ENCODE measurements at places on chromosomes 4 and X. TPM values are rescaled to one million over a fixed set of nuclear protein-coding genes. Genes with fewer than 3 reads are reported as not detected.
A peak's percentile ranks its signal among the peaks of the same experiment; 100 is the strongest.

DNA sequence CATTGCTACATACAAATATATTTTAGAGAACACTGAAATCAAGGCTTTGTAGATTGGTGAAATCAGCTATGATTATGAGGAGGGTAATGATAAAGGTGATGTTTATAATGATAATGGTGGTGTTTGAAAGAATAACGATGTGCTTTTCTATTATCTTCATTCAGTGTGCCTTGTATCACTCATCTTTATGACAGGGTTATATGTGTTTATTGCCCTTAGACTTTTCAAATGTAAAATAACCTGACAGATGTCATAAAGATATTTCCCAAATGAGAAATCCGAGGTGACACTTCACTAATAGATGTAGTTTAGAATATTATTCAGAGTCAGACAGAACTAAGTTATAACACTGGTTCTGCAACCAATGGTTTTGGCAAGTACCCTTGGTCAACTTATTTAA lies 323.0 kb upstream of the SPANXN4 start:
- no peak for DNase-seq

- DNase-seq = no peak
These were observed 488.7 kb downstream of the TRIML1 start for GRCh38 chr4:188627892-188628291.

- no peak for DNase-seq
These were observed 4.9 kb downstream of the UGT8 start for GRCh38 chr4:114603497-114603896.

DNA sequence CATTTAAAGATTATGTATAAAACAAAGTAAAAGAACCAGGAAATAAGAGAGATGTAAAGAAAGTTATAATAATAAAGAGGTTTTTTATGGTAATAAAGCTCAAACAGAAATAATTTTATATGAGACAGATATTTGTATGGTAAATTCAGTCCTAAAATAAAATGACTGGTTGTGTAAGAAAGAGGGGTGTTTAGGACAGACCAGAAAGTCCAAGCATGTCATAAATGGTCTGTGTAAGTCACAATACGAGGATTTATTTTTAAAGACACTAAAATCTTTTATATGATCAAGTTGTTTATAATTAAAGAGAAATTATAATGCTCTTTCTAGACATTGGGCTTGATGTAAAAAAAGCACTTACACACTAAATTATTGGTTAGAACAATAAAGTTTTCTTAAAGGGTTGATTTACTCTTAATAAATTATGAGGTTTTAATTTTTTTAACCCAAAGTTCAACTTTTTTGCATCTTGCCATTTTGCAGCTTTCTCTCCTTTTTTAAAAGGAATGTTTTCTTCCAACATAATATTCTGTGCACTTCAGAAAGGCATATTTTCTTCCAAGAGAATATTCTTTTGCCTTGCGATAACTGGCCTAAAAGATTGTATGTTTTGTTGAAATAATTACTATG lies 61.9 kb upstream of the TCEAL2 start:
- no peak for DNase-seq

FGFR3 gene
- polyA plus RNA-seq = 1.0 TPM

- DNase-seq = no peak
These were observed 40.3 kb downstream of the KLHL5 start for GRCh38 chr4:39102297-39102696.

GRCh38 chr4:88219099-88219498 lies 60.7 kb upstream of the ABCG2 start:
- DNase-seq = no peak

- DNase-seq = no peak
These were observed 59.9 kb upstream of the TXK start for GRCh38 chr4:48193921-48194468.

- DNase-seq = no peak
These were observed 101.4 kb downstream of the PAPSS1 start for GRCh38 chr4:107618656-107619055.

SHISA3 gene
- polyA plus RNA-seq = 0.07 TPM

- DNase-seq = no peak
These were observed 790 bp upstream of the HHIP start for GRCh38 chr4:144645102-144645630.

FRAS1 gene
- 3.2 TPM for polyA plus RNA-seq

GRCh38 chrX:20016616-20016945 lies 25.7 kb upstream of the BCLAF3 start:
- DNase-seq = peak; percentile 2

FAM47E gene
- 0.23 TPM for polyA plus RNA-seq

PORCN gene
- polyA plus RNA-seq = 18.0 TPM

DNA sequence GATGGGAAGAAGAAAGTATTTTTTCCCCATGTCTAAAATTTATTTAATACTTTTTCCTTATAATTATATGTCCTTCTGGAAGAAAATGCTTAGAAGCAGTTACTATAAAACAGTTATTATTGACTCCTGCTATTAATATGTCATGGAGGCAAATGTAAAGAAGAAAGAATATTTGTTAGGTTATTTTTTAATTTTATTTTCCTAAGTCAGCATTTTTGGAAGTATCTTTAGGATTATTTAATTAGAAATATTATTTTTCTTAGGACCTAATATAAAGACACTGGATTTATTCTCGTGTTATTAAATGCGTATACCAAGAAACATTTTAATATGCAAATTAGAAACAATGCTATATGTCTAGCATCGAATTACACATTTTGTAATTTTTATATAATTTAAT lies 687.7 kb downstream of the TRAM1L1 start:
- DNase-seq = no peak

All from BJ (cell line).